Cardiac septum (tissue), 1 donor: ENCODE measurements at places on chromosomes 6 and 20. TPM values are rescaled to one million over a fixed set of nuclear protein-coding genes. Genes with fewer than 3 reads are reported as not detected.

DNA sequence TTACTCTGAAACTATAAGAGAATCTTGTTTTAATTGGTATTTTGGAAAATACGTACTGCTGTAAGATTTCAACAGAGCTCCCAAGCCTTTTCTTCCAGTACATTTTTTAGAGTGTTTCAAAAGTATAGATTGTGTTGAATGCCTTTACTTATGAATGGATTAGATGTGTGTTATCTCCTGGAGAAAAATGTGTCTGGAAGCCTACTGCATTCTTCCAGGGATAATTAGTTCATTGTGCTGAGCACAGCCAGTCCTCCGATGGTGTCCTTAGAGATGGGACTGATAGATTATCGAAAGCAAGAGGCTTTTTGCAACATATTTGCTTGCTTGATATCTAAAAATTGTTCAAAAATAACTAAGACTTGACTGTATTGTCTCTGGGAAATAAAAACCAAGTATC is 114.2 kb downstream of the PLEKHG1 start:
- DNase-seq = no peak

GRCh38 chr6:8352335-8352965 is 82.9 kb downstream of the SLC35B3 start:
- DNase-seq = no peak

DNA sequence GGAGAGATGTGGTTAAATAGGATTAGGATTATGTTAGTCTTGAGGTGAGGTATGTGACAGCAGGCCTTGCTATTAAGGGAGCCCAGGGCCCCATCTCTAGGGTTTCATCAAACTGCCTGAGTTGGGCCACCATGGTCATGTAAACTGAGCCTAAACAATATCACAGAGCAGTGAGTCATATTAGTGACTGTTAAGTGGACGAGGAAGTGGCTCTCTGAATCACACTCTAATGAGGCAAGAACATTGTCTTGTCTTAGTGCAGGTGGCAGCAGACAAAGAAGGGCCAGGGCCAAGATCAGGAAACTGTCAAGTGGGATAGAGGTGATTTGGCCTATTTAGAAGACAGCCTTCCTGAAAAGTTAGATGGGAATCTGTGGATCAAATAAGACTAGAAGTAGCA is 23.1 kb downstream of the ENPP3 start:
- DNase-seq = no peak

GRCh38 chr20:44596010-44596409 is 13.6 kb downstream of the PKIG start:
- DNase-seq = no peak

GRCh38 chr6:111741177-111741952 is 131.9 kb downstream of the FYN start:
- DNase-seq = no peak

GRCh38 chr6:156281266-156281665 is 495.9 kb upstream of the ARID1B start:
- no peak for DNase-seq

- DNase-seq = no peak
Measured at GRCh38 chr6:138349891-138350290, 27.8 kb upstream of the SMIM28 start.

DNA sequence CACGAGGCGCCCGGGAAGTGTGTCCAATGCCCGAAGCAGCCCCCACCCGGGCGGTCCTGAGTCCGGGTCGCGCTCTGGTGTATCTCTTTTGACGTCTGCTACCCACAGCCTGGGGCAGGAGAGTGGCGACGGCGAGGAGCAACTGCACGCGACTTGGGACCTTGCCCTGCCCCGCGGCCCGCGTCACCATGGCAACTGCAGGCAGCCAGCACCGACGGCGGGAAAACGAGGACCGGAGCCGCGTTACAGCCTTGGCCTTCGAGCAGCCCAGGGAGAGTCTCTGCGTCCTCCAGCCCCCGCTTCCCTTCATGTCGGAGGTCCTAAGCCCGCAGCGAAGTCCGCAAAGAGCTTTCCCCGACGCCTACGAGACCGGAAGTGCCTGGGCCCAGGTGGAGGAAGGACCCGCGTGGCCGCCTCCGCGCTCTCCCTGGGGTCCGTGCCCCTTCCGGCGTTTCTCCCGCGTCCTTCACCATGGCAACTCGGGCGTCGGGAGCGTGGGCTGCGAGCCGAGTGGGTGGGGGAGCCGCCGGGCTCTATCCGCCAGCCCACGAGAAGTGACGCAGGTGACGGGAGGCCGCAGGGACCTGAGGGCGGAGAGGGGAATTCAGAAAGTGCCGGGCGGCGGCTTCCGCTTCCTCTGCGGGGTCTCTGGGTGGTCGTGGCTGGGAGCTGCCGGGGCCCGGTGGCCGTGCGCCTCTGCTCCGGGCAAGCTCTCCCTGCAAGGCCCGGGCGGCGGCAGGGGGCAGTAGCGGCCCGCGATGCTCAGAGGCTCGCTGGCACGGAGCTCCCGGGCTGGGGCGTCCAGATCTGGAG is 88.6 kb upstream of the TGM3 start:
- peak; percentile 90 for DNase-seq

GRCh38 chr20:34010405-34010931 is 16.8 kb downstream of the RALY start:
- DNase-seq = no peak

DNA sequence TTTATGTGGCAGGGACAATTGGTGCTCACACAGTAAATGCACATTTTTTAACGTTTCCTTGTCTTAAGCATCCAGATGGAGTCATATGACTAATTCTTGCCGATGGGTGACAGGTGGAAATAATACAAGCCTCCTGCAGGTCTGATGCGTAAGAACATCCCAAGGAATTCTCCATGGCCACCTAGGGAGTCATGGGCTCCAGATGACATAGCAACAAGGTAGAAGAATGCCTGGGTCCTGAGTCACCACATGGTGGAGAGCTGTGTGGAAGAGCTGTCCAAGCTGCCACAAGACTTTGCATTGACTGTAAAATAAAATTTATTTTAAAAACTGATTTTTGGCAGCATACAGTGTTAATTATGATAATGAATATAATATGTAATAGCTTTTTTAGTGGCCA is 77.0 kb upstream of the MAP3K7 start:
- DNase-seq = no peak

DNA sequence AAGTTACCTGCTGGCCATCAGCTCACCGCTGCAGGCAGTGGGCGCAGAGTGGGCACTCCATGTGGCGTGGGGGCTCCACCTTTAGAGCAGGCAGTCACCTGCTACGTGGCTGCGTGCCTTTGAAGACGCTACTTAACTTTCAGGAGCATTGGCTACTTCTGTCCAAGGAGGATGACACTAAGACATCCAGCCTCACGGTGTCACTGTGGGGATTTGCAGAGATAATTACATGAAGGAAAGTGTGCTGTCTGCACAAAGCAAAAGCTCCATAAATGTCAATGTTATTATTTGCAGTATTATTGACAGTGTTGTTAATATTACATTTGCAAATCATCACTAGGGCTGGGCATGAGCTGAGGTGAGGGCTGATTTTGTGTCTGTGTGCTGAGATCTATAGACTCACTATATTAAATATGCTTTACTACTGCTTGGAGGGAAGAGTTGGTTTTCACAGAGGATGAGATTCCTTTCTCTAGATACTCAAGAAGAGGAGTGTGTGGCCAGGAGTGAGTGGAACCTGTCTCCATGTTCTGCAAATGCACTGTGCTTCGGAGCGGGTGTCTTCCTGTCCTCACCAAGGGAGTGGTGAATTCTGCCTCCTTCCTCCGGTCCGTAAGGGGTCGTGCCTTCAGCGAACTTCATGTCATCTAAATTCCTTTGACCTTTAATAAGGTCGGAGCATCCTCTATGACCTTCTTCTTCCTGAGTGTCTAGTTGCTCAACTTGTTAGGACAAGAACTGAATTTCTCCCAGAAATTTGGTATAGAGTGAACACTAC is 165.8 kb upstream of the SYNDIG1 start:
- DNase-seq = no peak

- DNase-seq = no peak
Measured at GRCh38 chr6:82371799-82372546, 8.4 kb downstream of the TPBG start.

GRCh38 chr20:37416100-37416847 is 70.3 kb downstream of the SRC start:
- DNase-seq = no peak

DNA sequence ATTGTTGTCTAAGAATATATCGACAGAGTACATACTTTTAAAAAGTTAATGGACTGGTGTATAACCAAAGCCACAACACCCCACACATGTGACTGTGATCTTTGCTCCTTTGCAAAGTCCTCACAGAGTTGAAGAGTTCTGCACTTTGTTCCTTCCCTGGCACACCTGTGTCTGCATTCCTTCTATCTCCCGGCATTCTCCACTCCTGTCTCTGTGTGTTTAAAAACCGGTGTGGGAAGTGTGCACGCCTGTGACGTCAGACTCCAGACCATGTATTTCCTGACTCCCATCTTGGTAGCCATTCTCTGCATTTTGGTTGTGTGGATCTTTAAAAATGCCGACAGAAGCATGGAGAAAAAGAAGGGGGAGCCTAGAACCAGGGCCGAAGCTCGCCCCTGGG is at the start of gene IYD:
Gene IYD (plus strand): TSS at position 251 of the 400 bp plus-strand sequence. CDS start 20 bp downstream, at position 271.
- no peak for DNase-seq

DNA sequence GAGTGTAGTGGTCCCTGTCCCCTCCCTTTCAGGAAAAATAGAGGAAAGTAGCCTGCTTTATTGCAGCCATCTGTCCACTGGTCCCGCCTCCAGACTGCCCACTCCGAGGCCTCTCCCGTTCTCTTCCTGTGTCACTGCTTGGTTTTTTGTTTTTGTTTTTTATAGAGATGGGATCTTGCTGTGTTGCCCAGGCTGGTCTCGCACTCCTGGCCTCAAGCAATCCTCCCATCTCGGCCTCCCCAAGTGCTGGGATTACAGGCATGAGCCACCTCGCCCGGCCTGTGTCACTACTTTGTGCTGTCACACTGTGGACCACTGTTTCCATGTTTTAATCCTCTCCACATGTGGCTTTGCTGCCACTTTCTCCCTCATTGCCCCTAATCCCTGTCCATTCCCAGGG is 71.2 kb downstream of the ZBTB2 start:
- no peak for DNase-seq

DNA sequence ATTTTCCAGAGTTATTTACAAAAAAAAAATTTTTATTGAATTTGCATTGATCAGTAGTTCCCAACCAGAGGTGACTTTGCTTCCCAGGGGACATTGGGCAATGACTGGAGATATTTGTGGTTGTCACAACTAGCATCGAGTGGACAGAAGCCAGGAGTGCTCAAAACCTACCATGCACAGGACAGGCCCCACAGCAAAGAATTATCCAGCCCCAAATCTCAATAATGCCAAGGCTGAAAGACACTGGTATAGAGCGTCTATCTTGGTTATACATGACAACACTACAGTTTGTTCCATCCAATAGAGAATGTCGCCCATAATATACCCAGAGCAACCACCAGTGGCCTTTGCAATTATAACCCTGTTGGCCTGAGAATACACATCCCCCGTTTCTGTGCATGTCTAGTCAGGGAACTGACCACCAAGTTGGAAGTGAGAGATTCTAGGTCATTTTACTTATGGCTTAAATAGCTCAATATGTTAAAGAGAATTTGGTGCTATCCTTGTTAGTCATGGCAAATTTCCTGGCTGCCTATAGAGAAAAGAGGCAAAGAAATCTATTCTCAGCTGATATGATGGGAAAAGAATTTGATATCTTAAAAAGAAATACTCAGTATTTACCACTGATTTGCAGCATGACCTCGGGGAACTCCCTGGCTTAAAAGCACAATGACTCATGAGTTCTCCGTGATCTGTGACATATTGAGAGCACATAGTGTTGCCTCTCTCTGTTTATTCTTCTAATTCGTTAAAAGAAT is 76.0 kb upstream of the ADTRP start:
- no peak for DNase-seq

DNA sequence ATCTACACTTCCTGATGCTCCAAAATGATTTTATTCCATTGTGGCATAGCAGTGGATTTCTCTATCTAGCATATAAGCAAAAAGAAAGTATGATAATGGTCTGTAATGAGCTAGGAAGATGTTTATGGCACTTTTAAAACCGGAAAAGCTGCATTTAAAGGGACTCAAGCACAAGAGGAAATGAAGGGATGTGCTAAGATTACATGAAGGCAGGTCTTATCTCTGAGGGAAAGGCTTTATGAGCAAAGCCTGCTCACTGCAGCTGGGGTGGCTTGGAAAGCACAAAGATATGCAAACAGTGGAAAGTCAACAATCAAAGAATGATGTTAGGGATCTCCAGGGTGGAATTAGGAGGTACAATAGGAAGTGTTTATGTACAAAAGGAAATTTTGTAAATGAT is 138.2 kb downstream of the TENT5A start:
- DNase-seq = no peak

DNA sequence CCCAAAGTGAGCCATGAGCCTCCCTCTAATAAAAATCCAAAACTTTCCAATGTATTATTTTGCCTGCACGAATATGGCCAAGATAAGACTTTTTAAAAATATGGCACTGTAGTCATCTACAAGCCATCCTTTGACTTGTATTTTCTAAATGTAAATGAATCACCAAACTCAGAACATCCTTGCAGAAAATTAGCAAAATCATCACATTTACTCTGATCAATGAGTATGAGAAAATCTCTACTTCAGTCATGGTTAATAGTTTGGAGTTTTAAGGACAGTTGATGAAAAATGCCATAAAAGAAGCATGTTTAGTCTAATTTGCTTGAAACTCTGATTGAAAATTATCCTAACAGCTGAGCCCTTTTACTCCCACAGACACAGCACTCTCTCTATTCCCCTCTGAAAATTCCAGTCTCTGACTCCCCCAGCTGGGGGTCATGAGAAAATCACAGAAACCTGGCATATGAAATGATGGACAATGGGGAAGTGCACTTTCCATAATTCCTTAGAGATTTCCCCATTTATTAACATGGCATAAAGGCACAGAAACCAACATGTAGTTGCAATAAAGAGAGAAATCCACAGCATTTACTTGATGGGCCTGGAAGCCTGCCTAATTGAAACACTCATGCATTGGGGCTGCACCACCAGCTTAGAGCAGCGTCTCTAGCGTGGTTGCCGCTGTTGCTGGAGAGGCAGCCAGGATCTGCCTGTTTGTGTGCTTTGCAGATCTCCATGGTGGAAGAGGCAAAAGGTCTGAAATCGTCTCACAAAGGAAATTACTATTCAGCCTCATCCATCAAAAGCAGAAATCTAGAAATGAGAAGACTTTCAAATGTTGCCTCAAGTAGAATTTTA is 214.0 kb downstream of the WDR27 start:
- DNase-seq = no peak

DNA sequence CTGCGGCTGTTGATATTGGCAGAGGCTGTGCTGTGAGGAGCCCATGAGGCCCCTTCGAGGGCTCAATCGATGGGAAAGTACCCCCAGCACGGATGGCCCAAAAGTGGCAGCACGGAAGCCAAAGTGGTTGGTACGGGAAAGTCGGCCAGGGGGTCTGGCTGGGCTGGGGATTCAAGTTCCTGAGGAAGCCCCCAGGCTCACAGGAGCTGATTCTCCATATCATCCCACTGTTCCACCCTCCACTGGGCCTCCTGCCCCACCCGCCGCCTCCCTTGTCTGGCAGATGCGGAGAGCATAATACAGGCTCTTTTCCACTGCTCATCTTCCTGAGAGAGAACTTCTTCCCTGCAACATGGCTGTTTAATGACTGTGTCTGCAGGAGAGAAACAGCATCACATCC is 217.8 kb upstream of the CST7 start:
- no peak for DNase-seq

Gene VSTM2L
- 11.1 TPM for total RNA-seq

Gene PPP1R14C
- 91.5 TPM for total RNA-seq

Gene ZNF391
- 0.62 TPM for total RNA-seq

Gene ZSCAN9
- 8.4 TPM for total RNA-seq

Gene TMC2
- total RNA-seq = not detected

Gene SIRPB1
- 0.92 TPM for total RNA-seq

Gene TPMT
- 9.7 TPM for total RNA-seq

Gene CFB
- total RNA-seq = 5.0 TPM
